ENCODE measurements at places on chromosomes 5 and 9. TPM values are rescaled to one million over a fixed set of nuclear protein-coding genes. Genes with fewer than 3 reads are reported as not detected.

The SNCAIP gene
- 0.11 TPM for total RNA-seq

The EGFLAM gene
- total RNA-seq = 1.6 TPM

The SLC34A1 gene
- 0.39 TPM for total RNA-seq

The BRD8 gene
- total RNA-seq = 36.5 TPM

The SMIM33 gene
- not detected for total RNA-seq

The MCTP1 gene
- under 0.01 TPM for total RNA-seq

The CER1 gene
- total RNA-seq = not detected
